HuH-7 (cell line): ENCODE measurements at places on chromosomes 1 and 21.
A peak's percentile ranks its signal among the peaks of the same experiment; 100 is the strongest.

DNA sequence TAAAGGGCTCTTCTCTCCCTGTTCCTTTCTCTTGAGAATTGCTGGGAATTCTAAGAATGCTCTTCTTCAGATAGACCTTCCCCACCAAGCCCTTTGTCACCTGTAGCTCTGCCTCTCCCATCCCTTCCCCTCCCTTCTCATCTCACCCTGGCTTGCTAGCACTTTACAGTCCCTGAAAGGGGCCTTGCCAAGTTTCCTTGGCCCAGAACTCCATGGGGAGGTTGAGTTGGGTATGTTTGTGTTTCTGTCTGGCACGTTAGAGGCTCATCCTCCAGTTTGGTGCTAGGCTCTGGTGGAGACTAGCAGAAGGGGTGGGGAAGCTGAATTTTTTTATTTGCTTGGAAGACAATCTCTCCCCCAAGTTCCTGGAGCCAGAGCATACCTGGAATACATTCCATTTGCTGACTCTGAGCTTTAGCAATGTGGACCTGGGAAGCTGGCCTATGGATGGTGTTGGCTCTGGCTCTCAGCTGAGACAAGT lies 4.9 kb downstream of the CGN start:
- no peak for DNase-seq

- DNase-seq, result no peak
Observed at GRCh38 chr1:8816264-8816663, 1.2 kb downstream of the RERE start.

DNA sequence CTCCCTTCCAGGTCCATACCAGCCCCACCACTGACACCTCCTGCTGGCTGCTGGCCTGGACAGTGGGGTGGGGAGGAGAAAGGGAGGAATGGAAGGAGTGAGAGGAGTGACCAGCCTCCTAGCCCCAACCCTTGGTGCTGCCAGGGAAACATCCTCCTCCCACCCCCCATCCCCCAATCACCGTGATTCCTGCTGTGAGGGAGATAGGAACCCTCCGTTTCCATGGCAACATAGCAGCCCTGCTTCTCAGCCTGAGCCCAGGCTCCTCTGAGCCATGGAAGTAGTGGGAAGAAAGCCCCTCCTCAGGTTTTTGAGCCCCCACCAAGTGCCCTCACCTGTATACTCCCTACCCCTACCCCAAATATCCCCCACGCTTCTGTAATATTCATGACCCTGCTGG lies 44.4 kb upstream of the SCMH1 start:
- no peak for DNase-seq

GRCh38 chr21:26070822-26071425 lies 99.6 kb downstream of the APP start:
- peak; percentile 15 for DNase-seq

GRCh38 chr1:50516056-50516455 lies 92.8 kb upstream of the DMRTA2 start:
- no peak for DNase-seq

DNA sequence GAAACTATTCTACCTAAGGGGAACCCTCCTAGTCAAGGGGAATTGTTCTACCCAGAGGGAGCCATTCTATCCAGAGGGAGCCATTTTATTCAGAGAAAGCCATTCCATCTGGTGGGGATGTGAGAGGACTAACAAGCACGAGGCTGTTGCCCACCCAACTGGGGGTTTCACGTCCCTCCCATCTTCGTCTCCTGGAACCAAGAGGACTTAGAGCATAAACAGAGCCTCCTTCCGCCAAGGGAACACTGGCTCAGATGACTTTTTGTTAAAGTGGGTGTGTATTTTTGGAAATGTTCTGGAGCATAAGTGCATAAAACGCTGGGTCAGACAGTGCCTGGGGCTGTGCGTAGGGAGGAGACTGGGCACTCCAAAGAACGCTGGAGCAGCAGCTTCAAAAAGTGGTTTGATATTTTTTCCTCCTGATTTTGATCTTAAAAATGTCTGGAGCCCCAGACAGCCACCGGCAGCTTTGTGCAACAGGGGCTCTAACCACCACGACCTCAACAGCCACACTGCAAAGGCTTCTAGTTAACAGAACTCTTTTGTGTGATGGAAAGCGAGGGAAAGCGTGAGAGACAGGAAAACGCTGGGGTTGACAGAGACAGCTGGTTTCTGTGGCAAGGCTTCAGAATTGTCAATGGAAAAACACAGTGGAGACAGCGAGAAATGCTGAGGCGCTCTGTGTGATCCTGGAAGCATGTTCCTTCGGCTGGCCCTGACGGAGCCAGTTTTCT lies 363.6 kb upstream of the CAMK1G start:
- no peak for DNase-seq

DNA sequence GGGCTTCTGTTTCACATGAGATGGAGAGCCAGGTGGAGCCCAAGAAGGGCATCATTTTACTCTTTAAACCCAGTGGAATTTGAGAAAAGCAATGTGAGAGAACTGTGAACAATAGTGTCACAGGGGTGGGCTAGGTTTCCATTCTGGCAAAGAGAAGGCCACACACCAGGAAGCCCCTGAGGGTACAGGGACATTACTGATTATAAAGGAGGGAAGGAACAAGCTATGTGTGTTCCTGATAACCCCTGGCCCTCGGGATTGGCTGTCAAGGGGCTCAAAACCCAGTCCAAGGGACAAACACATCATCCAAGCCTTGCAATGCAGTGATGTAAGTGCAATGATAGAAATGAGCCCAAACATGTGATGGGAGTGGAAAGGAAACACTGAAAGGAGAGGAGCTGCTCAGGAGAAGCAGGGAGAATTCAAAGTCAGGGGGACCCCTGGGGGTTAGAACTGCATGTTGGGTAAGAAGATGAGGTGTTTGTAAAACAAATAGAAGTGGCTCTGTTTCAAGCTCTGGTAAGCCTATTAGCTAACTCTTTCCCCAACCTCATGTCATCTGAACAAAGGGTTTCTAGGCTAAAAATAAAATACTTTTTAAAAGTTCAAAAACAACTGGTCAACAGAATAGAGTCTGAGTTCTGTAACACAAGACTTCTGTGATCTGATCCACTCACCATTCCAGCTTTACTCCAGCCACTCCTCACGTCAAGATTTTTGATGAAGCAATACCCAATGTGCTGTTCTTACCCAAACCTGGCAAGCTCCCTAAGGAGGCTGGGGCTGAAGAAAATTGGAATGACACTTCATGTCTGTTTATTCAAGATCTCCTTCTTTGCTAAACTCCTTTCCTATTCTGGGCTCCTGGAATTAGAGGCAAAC lies 51.1 kb upstream of the IL12RB2 start:
- DNase-seq, result no peak

- DNase-seq, result no peak
Observed at GRCh38 chr21:36858320-36858957, 108.0 kb downstream of the HLCS start.

- DNase-seq, result no peak
Observed at GRCh38 chr21:35575280-35575915, 484.9 kb downstream of the SETD4 start.

DNA sequence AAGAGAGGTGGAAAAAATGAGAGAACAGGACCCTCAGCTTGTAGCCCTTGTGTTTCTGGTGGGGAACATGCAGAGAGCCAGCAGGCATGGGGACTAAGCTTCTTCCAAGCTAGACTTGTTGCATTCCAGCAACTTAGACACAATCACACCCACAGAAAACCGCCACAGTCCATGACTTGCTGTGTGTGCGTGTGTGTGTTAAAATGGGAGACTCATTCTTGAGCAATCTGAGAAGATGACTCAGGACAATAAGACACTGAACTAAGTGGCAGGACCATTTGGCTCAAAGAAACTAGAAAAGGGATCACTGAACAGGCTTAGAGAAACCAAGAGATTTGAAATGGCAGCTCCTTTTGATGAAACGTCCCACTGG lies 78.0 kb downstream of the HLX start:
- no peak for DNase-seq

GRCh38 chr21:24881506-24881905 lies 725.8 kb downstream of the MRPL39 start:
- DNase-seq, result no peak

- DNase-seq, result no peak
Observed at GRCh38 chr1:55846051-55846450, 630.9 kb upstream of the USP24 start.

- DNase-seq, result no peak
Observed at GRCh38 chr1:89221341-89221740, 22.6 kb upstream of the GBP4 start.

- no peak for DNase-seq
Observed at GRCh38 chr21:38493549-38494250, 4.6 kb downstream of the ERG start.

DNA sequence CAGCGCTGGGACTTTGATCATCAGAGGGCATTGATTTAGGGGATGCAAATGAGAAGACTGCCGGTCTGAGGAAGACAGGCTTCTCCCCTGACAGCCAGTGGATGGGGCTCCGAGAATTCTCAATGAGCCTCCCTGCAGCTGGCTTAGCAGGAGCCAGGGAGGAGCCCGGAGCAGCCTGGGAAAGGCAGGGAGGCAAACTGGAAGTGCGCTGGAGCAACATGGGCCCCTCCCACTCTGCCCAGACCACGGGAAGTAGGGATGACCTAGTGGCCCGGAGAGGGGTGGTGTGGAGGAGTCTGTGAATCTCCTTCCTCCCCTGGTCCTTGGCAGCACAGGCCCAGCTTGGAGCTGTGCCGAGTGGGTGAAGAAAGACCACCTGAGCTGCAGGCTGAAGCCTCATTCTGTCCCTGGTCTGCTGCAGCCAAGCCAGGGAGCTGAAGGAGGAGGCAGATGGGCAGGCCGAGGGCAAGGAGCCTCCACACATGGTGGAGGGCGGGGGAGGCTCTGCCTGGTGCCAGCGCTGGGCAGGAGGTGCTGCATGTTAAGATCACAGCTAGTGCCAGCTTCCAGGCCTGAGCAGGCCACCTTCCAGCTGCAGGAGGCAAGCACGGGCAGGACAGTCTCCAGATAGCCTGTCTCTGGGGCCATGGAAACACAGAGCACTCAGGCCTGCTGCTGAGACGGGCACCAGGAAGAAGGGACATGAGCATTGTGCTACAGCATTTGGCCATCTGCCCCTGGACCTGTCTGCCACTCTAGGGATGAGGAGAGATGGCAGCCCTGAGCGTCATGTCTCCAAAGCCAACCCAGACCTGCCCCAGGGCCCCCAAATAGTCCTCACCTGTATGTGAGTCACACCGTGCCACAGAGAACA lies 12.2 kb upstream of the CLSTN1 start:
- DNase-seq, result no peak

GRCh38 chr1:7960165-7960564 lies 1.3 kb upstream of the PARK7 start:
- DNase-seq, result no peak
